ENCODE measurements at places on chromosomes 16 and 17. TPM values are rescaled to one million over a fixed set of nuclear protein-coding genes. Genes with fewer than 3 reads are reported as not detected.

GRCh38 chr17:1264196-1264595, 6.0 kb upstream of the BHLHA9 start:
- no peak for DNase-seq

- no peak for DNase-seq
Observed at GRCh38 chr16:66950437-66950836, 10.6 kb upstream of the CES3 start.

GRCh38 chr16:23826528-23827045, 9.2 kb upstream of the PRKCB start:
- DNase-seq: peak; percentile 54

DNA sequence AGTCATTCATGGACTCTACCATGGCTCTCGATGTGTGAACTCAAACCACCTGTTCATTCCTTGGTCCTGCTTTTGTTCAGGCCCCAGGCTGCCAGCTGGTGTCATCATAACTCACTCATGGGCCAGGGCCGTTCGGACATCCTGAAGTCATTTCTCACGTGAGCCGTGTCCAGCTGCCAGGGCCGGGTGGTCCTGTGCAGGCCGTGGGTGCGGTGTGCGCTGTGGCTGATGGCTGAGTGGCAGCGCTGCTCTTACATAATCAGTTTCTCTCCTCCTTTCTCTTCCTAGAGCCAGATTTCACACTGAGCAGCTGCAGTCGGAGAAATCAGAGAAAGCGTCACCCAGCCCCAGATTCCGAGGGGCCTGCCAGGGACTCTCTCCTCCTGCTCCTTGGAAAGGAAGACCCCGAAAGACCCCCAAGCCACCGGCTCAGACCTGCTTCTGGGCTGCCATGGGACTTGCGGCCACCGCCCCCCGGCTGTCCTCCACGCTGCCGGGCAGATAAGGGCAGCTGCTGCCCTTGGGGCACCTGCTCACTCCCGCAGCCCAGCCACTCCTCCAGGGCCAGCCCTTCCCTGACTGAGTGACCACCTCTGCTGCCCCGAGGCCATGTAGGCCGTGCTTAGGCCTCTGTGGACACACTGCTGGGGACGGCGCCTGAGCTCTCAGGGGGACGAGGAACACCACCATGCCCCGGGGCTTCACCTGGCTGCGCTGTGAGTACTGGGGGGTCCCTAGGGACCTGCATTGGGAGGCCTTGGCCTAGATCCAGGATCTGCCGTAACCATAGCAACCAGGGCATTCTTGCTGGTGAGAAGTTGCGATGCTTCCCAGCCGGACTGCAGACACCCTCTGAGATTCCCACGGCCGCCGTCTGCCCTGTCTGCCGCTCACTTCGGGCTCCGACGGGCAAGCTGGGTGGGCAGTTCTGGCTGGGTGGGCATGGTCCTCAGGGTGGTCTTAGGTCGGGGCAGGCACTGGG, at the start of gene IL34:
TSS of gene IL34 (plus strand) at position 300 of the 982 bp plus-strand sequence. CDS start at position 689, 389 bp downstream.
- no peak for DNase-seq

TMC6 gene
- total RNA-seq: 798 TPM

DNA sequence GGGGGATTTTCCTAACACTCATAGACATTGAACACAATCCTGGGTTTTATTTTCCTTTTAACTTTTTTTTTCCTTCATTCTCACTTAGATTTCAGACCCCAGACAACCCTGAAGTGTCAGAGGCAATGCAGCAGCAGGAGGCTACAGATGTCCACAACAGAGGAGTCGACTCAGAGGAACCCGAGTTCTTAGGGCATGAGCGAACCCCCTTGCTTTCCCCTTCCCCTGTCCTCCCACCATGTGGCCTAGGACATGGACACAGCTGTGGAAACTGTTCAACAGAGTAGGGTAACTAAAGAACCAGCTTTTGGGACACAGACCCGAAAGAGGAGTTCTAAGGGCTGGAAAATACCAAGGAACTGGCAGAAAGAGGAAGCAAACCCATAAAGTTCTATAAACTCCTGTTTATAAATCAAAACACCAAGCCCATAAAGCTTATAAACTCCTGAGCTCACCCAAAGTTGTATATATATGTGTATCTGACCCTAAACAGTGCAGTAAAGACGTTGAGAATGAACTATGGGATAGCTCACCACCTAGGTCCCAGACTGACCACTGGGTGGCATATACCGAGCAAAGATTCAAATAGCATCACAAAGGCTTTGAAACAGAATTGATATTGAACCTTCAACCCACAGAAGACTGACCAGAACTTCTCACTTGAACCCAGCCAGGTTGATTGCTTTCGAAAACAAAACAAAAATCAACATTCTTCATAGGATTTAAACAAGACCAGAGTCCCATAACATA, 33.9 kb downstream of the CMTM4 start:
- DNase-seq: no peak

DNA sequence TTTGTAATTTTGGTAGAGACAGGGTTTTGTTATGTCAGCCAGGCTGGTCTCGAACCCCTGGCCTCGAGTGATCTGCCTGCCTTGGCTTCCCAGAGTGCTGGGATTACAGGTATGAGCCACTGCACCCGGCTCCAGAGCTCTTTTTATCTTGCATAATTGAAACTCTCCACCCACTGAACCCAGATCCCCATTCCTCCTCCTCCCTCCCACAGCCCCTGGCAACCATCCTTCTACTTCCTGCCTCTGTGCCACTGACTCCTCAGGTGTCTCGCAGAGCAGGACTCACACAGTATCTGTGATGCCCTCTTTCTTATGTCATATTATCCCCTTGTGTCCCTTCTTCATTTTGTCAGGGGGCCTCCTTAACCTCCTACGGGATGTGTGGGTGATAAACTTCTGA, 340.7 kb downstream of the SLC39A11 start:
- DNase-seq: no peak

NACA2 gene
- total RNA-seq: not detected

FBF1 gene
- 34.3 TPM for total RNA-seq

IGF2BP1 gene
- 1.4 TPM for total RNA-seq

DNA sequence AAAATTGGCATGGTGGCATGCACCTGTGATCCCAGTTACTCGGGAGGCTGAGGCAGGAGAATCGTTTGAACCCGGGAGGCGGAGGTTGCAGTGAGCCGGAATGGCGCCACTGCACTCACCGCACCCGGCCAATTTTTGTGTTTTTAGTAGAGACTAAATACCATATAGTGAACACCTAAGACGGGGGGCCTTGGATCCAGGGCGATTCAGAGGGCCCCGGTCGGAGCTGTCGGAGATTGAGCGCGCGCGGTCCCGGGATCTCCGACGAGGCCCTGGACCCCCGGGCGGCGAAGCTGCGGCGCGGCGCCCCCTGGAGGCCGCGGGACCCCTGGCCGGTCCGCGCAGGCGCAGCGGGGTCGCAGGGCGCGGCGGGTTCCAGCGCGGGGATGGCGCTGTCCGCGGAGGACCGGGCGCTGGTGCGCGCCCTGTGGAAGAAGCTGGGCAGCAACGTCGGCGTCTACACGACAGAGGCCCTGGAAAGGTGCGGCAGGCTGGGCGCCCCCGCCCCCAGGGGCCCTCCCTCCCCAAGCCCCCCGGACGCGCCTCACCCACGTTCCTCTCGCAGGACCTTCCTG, at the start of gene HBQ1:
TSS of gene HBQ1 (plus strand) at position 359 of the 575 bp plus-strand sequence. CDS start at position 387, 28 bp downstream.
- no peak for DNase-seq

DNA sequence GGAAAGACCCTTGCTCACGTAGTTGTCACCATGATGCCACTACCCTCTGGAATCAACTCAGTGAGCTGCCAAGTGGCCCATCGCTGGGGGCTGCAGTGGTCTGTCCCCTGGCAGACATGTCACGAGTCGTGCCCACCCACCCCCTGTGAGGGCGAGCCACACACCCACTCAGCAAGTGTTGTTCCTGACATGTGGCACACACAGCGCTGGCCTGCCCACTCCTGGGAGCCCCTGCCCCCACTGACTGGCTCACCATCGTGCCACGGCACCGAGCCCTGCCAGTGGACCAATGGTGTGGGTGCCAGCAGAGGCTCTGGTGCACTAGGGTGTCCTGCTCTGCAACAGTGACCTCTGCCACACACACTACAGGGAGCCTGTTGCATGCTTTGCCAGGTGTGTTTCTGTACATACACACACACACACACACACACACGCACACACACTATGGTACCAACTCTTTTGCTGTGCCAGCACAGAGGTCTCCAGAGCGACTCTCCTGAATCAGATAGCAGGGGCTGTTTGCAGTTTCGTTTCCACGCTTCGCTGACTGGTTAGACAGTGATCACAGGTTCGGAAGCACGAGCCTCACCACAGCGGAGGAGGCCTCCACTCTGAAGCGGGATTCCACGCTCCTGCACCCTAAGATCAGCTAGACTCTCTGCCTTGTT, 7.7 kb downstream of the RTN4RL1 start:
- DNase-seq: no peak

- DNase-seq: no peak
Observed at GRCh38 chr17:16649585-16649984, 4.1 kb downstream of the ZNF624 start.

SLC35G6 gene
- total RNA-seq: not detected

GRCh38 chr16:21584817-21585216, 14.6 kb upstream of the METTL9 start:
- DNase-seq: no peak

DNA sequence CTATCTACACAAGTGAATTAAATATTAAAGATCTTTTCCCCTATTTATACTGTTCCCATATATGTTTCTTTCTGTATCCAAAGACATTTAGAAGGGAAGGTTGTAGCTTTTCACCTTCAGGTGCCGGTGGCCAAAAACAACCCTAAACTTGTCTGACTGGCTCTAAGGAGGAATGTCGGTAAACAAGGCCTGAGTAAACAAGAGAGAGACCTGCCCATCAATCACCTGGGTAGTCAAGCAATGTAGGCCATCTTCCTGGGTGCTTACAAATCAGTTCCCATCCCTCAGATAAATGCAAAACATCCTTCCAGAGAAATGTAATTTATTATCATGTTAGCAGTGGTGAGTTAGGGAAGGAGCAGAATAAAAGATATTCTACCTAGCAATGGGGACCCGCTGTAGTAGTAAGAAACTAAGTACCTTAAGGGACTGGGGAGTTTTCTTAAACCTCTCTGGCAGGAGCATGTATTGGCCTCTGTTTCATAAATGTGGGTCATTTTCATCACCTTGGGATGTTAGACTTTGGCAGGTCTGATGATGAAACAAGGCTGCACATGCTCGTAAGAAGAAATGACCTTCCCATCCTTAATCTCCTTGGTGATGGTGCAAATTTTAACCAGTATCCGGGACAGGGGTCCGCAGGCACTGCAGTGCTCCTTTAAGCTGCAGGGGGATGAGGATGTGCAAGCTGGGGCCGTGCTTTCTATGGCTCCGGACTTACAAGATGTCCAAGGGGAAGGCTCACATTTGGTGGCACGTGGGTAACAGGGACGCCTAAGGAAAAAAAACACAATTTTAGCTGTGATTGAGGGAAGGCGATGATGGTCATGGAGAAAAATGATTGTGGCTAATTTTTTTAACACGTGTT, 8.4 kb downstream of the KRT39 start:
- DNase-seq: no peak

GRCh38 chr16:54326266-54326662, 39.7 kb upstream of the IRX3 start:
- no peak for DNase-seq

ITGB4 gene
- 1.6 TPM for total RNA-seq

DNA sequence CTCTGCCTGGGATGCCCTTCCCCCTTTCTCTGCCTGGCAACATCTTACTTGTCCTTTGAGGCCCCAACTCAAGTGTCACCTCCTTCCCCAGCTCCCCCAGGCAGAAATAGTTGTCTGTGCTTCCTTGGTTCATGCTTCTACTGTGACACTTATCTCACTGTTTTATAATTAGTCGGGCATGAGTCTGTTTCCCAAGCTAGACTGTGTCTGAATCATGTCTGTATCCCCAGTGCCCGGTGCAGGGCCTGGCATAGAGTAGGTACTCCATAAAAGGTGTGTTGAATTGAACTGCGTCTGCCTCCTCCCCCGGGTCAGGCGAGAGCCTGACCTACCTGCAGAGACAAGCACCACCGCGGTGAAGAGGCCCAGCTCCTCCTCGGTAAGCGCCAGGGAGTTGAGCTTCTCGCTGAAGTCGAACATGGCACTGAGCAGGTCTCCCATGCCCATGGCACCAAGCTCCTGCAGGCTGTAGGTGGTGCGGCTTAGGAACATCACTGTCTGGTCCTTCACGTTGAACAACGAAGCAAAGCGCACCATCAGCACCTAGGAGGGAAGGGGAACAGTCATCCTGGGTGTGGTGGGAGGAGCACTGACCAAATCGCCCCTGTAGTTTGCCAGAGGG, 6.7 kb downstream of the NR1D1 start:
- DNase-seq: no peak

DNA sequence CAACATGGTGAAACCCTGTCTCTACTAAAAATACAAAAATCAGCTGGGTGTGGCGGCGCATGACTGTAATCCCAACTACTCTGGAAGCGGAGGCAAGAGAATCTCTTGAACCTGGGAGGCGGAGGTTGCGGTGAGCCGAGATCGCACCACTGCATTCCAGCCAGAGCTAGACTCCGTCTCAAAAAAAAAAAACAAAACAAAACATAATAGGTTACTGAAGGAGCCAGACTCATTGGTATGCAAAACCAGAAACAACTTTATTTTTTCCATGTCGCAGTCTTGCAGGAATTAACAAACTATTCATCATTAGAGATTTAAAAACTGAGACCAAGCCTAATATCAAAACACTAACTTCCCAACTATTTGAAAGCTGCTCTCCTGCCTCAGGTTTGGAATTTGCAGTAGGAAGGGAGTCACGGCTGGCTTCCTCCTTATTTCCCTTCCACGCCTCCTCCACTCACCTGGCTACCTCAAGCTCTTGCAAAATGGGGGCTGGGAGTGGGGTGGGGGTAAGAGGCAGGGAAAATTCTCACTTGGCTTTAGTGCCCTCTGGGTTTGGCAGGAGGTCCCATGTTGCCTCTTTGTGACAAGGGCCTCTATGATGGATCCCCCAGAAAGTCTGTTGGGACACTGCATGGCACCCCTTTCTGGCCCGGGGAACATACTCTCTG, 34.1 kb upstream of the MYH10 start:
- no peak for DNase-seq

GRCh38 chr16:56282451-56282850, 91.2 kb downstream of the GNAO1 start:
- DNase-seq: no peak

GRCh38 chr17:58097384-58098088, 14.3 kb downstream of the DYNLL2 start:
- DNase-seq: no peak

DNA sequence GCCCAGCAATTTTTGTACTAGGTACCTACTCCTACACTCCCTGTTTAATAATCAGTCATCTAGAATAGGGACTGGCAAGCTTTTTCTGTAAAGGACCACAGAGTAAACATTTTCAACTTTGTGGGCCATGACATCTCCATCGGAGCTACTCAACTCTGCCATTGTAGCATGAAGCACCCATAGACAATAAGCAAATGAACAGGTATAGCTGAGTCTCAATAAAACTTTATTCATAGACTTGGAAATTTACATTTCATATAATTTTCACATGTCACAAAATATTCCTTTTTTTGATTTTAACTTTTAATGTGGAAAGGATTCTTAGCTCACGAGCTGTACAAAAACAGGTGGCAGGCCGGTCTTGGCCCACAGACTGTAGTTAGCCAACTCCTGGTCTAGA, 345.8 kb downstream of the SOX9 start:
- DNase-seq: no peak

TPSG1 gene
- not detected for total RNA-seq

STX1B gene
- 3.4 TPM for total RNA-seq

TMEM204 gene
- 33.1 TPM for total RNA-seq

- no peak for DNase-seq
Observed at GRCh38 chr17:74262601-74263000, 11.4 kb upstream of the DNAI2 start.
